ENCODE measurements at places on chromosomes 7 and 10.

- H3K4me1 ChIP-seq = peaks cover 8% of the 10 kb centered on the region
- peaks cover 10% of the 10 kb centered on the region for H3K27me3 ChIP-seq
- no peaks in the 10 kb centered on the region for H3K36me3 ChIP-seq
- no peak overlapping the region for H3K4me3 ChIP-seq
- no peak overlapping the region for H3K27ac ChIP-seq
- no peak for DNase-seq
Measured at GRCh38 chr7:121322460-121322859, 6.3 kb upstream of the WNT16 start.

- H3K27me3 ChIP-seq = no peaks in the 10 kb centered on the region
- no peaks in the 10 kb centered on the region for H3K36me3 ChIP-seq
- peak within 1 kb of the TSS; percentile 98 for H3K27ac ChIP-seq
- DNase-seq = peak; percentile 75
- H3K4me1 ChIP-seq = peaks cover 46% of the 10 kb centered on the region
- H3K4me3 ChIP-seq = peak within 1 kb of the TSS; percentile 89
Measured at GRCh38 chr7:134778941-134779740, at the start of gene CALD1. Gene CALD1, plus strand, starts transcription at chr7:134779634. Its CDS starts 88,100 bp downstream, at chr7:134867734.

DNA sequence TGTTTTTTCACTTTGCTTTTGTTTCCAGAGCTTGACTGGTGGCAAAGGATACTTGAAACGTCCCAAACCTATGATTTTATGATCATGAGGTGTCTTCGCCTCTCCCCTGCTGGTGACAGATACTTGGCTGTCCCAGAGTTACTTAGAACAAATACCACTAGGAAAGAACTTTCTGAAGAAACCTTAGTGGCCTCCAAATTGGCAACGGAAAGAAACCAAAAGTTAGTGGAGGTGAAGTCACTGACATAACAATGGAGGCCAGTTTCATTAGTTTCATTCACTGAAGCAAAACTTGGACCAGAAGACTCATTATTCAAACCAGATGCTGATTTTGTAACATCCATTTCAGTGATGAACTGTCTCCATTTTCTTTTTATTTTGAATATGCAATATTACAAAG lies 68.6 kb downstream of the JAZF1 start:
- H3K27me3 ChIP-seq = no peaks in the 10 kb centered on the region
- no peak overlapping the region for H3K27ac ChIP-seq
- no peaks in the 10 kb centered on the region for H3K36me3 ChIP-seq
- H3K4me1 ChIP-seq = peaks cover 4% of the 10 kb centered on the region
- H3K4me3 ChIP-seq = no peak overlapping the region

- H3K27ac ChIP-seq = peak overlapping the region; percentile 92
- H3K27me3 ChIP-seq = no peaks in the 10 kb centered on the region
- peaks cover 25% of the 10 kb centered on the region for H3K36me3 ChIP-seq
- H3K4me3 ChIP-seq = peak overlapping the region; percentile 91
Measured at GRCh38 chr10:104256335-104256961, 1.8 kb downstream of the GSTO1 start.

DNA sequence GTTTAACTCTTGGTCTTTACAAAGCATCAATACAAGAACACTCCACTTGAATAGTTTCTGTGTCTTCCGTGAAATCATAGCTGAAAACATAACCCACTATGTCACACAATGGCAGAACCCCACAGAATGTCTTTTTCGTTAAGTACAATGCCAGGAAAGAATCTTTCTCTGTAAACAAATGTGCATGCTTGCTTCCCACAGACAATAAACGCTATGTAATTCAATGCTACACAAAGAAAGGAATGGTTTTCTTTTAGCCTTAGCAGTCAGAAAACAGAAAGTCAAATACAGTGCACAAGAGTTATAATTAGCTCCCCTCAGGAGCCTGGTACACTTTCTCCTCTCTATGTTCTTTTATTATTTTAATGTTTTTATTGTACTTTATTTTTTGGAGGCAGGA lies 186.1 kb downstream of the SRPK2 start:
- H3K4me3 ChIP-seq = no peak overlapping the region
- H3K27ac ChIP-seq = no peak overlapping the region
- H3K4me1 ChIP-seq = peaks cover 3% of the 10 kb centered on the region
- peaks cover 7% of the 10 kb centered on the region for H3K36me3 ChIP-seq
- H3K27me3 ChIP-seq = no peaks in the 10 kb centered on the region
- no peak for DNase-seq

DNA sequence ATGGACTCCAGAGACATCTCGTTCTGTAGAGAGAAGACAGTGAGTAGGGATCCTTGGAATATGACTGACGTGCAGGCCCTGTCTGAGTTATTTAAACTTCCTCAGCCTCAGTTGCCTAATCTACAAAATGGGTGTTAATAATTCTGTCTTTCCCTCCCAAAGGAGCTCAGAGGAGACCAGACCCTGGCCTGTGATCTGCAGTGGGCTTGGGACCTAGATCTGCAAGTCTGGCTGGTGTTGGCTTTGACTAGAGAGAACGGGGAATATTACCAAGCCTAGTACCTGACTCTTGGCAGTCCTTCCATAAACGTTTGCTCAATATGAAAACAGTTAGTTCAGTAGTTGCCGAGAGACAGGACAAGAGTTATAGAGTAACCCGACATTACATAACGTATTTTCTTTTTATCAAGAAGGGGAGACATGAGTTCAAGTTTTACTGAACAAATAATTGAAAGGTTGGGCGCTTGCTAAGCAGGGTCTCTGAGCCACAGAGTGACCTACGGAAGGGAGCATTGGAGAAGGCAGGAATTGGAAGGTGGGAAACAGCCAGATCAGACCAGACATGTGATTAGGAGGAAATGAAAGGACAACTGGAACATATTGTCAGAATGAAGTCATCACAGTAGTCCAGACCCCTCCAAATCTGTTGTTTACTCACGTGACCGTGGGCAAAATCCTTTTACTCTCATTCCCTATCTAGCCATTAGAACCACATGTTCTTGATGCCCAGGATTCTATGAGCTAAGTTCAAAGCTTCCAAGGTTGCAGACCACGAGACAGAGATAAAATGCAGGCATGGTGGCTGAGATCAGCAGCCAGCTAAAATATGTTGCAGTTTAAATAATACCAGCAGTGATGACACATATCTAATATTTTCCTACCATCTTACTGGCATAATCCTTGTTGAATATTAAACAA lies 10.9 kb upstream of the CYP3A4 start:
- no peak for DNase-seq
- H3K4me1 ChIP-seq = no peaks in the 10 kb centered on the region
- H3K4me3 ChIP-seq = no peak overlapping the region
- H3K27ac ChIP-seq = no peak overlapping the region
- no peaks in the 10 kb centered on the region for H3K36me3 ChIP-seq
- H3K27me3 ChIP-seq = peaks cover 2% of the 10 kb centered on the region

DNA sequence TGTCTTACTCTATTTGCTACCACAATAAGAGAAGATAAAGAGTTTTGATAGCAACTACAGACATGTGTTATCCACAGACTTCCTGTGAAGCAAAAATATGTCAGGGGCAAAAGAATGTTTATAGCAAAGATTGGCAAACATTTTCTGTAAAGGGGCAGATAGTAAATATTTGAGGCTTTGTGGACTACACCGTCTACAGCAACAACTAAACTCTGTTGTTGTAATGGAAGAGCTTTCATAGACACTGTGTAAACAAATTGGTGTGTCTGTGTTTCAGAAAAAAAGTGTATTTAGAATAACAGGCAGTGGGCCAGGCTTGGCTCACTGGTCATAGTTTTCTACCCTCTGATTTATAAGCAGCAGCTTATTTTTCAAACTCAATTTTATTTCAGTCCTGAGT lies 521.4 kb downstream of the ANKRD7 start:
- no peaks in the 10 kb centered on the region for H3K36me3 ChIP-seq
- no peak for DNase-seq
- no peak overlapping the region for H3K27ac ChIP-seq
- no peak overlapping the region for H3K4me3 ChIP-seq
- H3K27me3 ChIP-seq = no peaks in the 10 kb centered on the region
- peaks cover 1% of the 10 kb centered on the region for H3K4me1 ChIP-seq

DNA sequence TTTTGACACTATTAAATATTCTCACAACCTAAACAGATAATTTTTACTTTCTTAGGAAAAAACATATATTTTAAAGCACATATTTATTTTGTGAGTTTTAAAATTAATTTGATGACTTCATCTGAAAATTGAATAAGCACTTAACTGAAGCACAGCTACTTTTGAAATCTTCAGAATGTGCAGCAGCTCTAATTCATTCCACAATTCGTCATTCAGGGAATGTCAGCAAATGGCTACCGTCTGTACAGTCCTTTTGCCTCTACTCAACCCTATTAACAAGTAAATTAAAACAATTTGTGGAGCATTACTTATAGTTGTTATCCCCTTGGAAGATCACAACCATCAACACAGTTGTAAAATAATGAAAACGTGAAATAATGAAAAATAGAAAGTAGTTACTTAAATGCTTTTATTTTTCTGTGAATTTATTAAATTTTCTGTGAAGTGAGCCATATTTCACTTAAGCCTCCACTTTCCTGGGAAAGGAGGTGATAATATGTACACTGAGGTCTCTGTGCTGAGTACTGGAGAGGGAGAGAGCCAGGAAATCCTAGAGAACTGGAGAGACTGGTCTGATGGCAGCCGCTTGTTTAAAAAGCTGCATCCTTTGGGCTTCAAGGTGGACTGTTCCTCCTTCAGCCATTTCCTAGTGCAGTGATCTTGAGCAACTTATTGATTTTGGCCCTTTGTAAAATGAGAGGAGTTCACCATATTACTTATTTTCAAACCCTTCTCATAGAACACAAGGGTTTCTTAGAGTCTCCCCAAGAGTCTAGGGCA lies 70.6 kb downstream of the REEP3 start:
- H3K36me3 ChIP-seq = peaks cover 16% of the 10 kb centered on the region
- H3K4me1 ChIP-seq = peaks cover 6% of the 10 kb centered on the region
- no peaks in the 10 kb centered on the region for H3K27me3 ChIP-seq
- no peak for DNase-seq
- no peak overlapping the region for H3K4me3 ChIP-seq

- peak; percentile 55 for DNase-seq
- H3K27ac ChIP-seq = peak overlapping the region; percentile 99
- peak overlapping the region; percentile 86 for H3K4me3 ChIP-seq
- H3K27me3 ChIP-seq = no peaks in the 10 kb centered on the region
Measured at GRCh38 chr10:3782451-3783315, 2.3 kb downstream of the KLF6 start.

- peak within 1 kb of the TSS; percentile 89 for H3K4me3 ChIP-seq
- peaks cover 20% of the 10 kb centered on the region for H3K4me1 ChIP-seq
- peak; percentile 91 for DNase-seq
- H3K36me3 ChIP-seq = no peaks in the 10 kb centered on the region
- peaks cover 2% of the 10 kb centered on the region for H3K27me3 ChIP-seq
- peak within 1 kb of the TSS; percentile 95 for H3K27ac ChIP-seq
Measured at GRCh38 chr10:116849248-116850057, at the start of gene ENO4. Gene ENO4, plus strand, starts transcription at chr10:116849499. Its CDS starts 68 bp downstream, at chr10:116849567.

DNA sequence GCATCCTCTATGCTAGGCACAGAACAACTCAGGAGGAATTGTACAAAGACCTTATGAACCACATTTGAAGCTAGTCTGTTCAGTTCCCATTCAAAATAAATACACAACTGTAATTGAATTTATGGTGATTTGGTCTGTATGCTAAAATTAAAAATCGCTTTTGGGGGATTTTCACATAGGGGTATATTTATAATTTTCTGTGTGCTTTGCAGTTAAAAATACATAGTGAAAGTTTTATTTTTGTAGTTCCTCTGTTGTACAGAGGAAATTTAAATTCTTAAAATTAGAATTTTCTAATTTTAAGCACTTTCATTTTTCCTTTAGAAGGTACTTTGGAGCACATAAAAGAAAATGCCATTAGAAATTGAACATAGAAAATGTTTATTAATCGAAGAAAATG lies 6.9 kb downstream of the RABGEF1 start:
- H3K36me3 ChIP-seq = peaks cover 9% of the 10 kb centered on the region
- H3K4me1 ChIP-seq = peaks cover 18% of the 10 kb centered on the region
- no peak overlapping the region for H3K4me3 ChIP-seq
- no peak overlapping the region for H3K27ac ChIP-seq
- no peaks in the 10 kb centered on the region for H3K27me3 ChIP-seq

DNA sequence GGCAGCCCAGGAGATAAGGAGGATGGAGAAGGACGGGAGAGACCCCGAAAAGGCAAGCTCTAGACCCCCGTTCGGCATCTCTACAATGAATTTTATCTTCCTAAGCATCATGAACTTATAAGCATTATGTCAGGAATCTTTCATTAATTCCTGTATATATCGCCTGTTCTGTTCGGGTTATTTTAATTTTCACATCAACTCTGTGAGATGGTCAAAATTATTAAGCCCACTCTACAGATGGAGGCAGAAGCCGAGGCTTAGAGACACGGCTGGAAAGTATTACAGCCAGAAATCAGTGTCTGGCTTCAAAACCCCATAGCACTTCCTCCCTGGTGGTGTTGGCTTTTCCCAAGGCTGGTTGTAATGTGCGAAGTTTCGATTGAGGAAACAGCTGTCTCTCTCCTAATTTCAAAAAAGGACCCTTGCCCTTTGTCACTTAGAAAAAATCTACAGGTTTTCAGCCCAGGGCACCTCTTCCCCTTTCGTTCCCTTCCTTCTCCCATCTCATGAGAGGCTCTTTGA lies 1.5 kb upstream of the GRM8 start:
- H3K4me3 ChIP-seq = no peak overlapping the region
- no peak for DNase-seq
- H3K4me1 ChIP-seq = peaks cover 10% of the 10 kb centered on the region
- H3K27ac ChIP-seq = no peak overlapping the region

- no peak overlapping the region for H3K27ac ChIP-seq
- H3K4me3 ChIP-seq = no peak overlapping the region
- H3K36me3 ChIP-seq = peaks cover 28% of the 10 kb centered on the region
Measured at GRCh38 chr10:70084189-70084588, 31.5 kb downstream of the MACROH2A2 start.

DNA sequence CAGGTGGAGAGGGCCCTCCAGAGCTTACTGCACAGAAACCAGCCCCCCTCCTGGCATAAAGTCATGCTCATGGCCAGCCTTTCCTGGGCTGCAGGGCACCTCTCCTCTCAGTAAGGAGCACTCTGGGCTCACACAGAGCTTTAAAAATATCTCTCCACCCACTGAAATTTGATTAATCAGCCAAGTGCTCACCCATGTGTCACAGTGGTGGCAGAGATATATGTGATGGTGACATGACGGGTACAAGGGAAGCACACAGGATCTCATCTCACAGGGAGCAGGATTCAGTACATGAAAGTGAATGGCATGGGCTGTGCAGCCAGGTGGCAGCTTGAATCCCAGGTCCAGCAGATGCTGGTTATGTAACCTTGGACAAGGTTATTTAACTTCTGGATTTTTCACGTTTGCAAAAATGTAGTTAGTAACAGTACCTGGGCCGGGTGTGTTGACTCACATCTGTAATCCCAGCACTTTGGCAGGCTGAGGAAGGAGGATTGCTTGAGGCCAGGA lies 144.8 kb downstream of the CALN1 start:
- DNase-seq = no peak
- peaks cover 18% of the 10 kb centered on the region for H3K27me3 ChIP-seq
- peaks cover 1% of the 10 kb centered on the region for H3K36me3 ChIP-seq

DNA sequence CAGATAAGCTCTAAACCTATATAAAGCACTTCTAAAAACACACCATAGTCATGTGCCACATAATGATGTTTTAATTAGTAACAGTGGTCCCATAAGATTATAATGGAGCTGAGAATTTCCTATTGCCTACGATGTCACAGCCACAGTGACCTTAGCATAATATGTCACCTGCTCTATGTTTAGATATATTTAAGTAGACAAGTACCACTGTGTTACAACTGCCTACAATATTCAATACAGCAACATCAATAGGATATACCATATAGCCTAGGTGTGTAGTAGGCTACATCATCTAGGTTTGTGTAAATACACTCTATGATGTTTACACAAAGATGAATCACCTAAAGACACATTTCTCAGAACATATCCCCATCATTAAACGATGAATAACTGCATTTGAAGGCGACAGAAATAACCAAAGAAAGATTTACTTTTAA lies 24.5 kb downstream of the GPR22 start:
- H3K4me3 ChIP-seq = no peak overlapping the region
- no peak for DNase-seq
- peaks cover 17% of the 10 kb centered on the region for H3K36me3 ChIP-seq

GRCh38 chr10:77285529-77286182 lies 352.0 kb downstream of the KCNMA1 start:
- no peak for DNase-seq
- H3K4me3 ChIP-seq = no peak overlapping the region
- H3K27ac ChIP-seq = no peak overlapping the region
- no peaks in the 10 kb centered on the region for H3K36me3 ChIP-seq

Data from mesothelial cell of epicardium (in vitro differentiated cells).